GM04503 (cell line): ENCODE measurements at places on chromosomes 1 and 21.

DNA sequence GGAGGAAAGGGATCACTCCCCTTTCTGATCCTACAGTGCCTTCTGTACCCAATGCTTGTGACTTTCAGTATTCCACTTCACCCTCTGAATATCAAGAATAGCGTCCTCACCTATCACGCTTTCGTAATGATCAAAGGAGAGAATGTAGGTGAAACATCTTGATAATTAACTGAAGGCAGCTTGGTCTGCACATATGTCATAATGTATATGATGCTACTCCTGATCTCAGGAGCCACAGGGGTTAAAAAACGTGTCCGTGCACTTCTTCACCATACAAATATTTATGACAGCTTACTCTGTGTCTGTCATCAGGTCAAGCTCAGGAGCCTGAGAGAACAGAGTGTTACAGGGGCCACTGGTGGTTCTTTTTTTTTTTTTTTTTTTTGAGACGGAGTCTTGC, 1.2 kb upstream of the PIK3C2B start:
- no peak for DNase-seq

- DNase-seq: no peak
Observed at GRCh38 chr1:240649733-240650721, 38.1 kb upstream of the GREM2 start.

DNA sequence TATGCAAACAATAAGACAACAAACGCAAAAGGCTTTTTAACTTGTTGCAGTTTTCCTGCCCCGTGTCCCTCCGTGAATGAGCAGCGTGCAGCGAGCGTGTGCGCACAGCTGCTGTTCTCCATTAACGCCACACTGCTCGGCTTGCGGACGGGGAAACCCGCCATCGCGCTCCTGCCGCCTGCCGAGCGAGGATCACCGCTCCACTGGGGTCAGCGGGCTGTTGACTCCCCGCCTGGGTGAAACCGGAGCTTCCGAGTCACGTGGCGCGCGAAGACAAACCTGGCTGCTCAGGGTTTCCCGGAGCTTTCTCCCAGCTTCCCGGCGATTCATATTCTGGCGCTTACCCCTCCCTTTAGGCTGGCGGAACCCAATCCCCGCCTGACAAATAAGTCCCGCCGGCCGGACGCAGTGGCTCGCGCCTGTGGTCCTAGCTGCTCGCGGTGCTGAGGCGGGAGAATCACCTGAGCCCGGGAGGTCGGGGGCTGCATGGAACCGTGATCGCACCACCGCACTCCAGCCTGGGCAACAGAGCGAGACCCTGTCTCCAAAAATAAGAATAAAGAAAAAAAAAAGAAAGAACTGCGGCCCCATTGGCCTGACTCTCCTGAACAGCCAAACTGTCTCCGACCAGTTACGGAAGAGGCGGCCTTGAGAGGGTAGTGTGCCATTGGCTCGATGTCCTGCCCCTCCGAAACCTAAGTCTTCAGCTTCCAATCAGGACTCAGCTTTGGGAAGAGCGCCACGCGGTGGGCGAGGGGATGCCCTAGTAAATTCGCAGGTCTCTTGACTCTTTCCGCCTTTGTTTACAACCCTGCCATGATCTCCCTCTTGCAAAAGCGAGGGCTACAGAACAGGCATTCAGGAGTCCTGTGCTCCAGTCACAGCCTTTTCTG, at the start of gene CREB3L4:
Gene CREB3L4 (plus strand): TSS at position 796 of the 893 bp plus-strand sequence. CDS start 624 bp downstream, outside the sequence.
- DNase-seq: peak; percentile 85

DNA sequence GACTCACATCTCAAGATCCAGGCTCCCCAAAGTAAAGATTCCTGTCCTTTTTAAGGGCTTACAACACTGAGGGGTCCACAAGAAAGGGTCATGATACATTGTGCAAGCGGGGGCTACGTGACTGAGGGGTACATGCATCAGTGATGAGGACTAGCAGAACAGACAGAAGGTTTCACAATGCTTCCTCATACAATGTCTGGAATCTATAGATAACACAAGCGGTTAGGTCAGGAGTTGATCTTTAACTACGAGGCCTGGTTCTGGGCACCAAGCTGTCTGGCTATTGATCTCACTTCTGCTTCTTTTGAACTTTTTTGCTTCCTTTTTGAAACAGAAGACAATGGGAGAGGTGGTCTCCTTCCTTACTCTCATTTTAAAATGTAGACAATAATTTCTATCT, 718.6 kb downstream of the AMY1C start:
- no peak for DNase-seq

DNA sequence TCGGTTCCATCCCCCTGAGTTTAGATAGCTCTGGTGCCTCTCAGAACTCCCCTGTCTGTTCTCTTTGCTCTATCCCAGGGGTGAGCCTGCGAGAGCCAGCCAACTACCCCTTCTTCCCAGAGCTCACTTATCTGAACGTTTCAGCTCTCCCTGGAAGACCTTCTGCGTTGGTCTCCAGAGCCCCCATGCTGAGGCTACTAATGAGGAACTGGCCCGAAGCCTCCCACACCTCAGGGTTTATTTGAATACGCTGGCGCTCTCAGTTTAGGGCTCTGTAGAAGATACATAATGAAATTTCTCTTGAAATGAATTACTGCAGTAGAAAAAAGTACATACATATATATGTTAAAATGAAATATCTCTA, 43.5 kb downstream of the TCEANC2 start:
- no peak for DNase-seq
